Uterus (tissue), 4 donors: ENCODE measurements at places on chromosomes 6 and 20. TPM values are rescaled to one million over a fixed set of nuclear protein-coding genes. Genes with fewer than 3 reads are reported as not detected.

The SLC13A3 gene
- total RNA-seq: not detected

The PNLDC1 gene
- not detected for total RNA-seq

The SLC24A3 gene
- total RNA-seq: 12.9 TPM

The HLA-DRA gene
- 356 TPM for total RNA-seq

The DNAAF9 gene
- 10.0 TPM for total RNA-seq

The EFHC1 gene
- 15.6 TPM for total RNA-seq

The PDRG1 gene
- 8.7 TPM for total RNA-seq

The BPIFB1 gene
- total RNA-seq: not detected
